ENCODE measurements at places on chromosomes 7 and 10. TPM values are rescaled to one million over a fixed set of nuclear protein-coding genes. Genes with fewer than 3 reads are reported as not detected.

The KLHDC10 gene
- 31.3 TPM for total RNA-seq

DNA sequence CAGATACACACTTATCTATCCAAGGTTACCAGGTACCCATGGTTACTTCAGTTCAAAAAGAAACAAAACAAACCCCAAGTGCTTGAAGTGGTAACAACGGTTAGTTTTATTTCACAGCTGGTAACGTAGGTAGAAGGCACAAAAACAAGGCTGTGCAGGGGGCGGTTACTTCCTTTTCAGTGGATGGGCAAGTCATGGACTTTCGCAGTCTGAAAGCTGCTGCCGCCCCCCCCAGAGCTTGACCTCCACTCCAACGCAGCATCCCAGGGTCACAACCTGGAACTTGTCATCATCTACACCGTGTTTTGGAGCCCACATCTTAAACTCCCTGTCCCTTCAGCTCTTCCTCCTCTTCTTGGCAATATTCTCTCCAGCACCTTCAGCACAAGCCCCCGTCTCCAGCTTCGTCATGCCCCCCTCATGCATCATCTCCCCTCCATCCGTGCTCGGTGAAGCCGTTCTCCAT, 181.2 kb upstream of the ITGB1 start:
- H3K4me3 ChIP-seq, result no peak overlapping the region
- DNase-seq, result no peak
- no peaks in the 10 kb centered on the region for H3K4me1 ChIP-seq
- no peak overlapping the region for H3K27ac ChIP-seq

The ABCB4 gene
- total RNA-seq, result 6.0 TPM

- H3K27me3 ChIP-seq, result no peaks in the 10 kb centered on the region
- no peak overlapping the region for H3K4me3 ChIP-seq
- H3K27ac ChIP-seq, result no peak overlapping the region
- H3K36me3 ChIP-seq, result no peaks in the 10 kb centered on the region
- no peaks in the 10 kb centered on the region for H3K4me1 ChIP-seq
Measured at GRCh38 chr10:17092216-17092944, 37.2 kb downstream of the CUBN start.

DNA sequence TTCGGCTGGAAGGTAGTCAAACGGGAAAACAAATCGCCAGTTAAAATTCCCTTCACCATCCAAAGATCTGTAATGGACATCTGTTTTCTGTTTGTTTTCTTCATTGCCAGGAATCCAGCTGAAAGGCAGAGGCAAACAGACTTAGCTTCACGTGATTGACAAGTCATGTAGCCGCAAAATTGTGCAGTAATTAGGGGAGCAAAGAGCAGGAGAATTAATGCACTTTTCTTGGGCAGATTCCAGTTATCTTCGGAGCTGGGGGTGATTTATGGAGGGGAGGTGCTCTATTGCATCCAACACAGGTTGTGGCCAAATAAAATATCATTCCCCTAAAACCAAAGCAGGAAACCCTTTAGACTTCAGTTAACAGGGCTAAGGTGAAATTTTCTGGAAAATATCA, 162.2 kb downstream of the MYOF start:
- H3K27me3 ChIP-seq, result no peaks in the 10 kb centered on the region
- H3K4me1 ChIP-seq, result no peaks in the 10 kb centered on the region
- H3K4me3 ChIP-seq, result no peak overlapping the region

DNA sequence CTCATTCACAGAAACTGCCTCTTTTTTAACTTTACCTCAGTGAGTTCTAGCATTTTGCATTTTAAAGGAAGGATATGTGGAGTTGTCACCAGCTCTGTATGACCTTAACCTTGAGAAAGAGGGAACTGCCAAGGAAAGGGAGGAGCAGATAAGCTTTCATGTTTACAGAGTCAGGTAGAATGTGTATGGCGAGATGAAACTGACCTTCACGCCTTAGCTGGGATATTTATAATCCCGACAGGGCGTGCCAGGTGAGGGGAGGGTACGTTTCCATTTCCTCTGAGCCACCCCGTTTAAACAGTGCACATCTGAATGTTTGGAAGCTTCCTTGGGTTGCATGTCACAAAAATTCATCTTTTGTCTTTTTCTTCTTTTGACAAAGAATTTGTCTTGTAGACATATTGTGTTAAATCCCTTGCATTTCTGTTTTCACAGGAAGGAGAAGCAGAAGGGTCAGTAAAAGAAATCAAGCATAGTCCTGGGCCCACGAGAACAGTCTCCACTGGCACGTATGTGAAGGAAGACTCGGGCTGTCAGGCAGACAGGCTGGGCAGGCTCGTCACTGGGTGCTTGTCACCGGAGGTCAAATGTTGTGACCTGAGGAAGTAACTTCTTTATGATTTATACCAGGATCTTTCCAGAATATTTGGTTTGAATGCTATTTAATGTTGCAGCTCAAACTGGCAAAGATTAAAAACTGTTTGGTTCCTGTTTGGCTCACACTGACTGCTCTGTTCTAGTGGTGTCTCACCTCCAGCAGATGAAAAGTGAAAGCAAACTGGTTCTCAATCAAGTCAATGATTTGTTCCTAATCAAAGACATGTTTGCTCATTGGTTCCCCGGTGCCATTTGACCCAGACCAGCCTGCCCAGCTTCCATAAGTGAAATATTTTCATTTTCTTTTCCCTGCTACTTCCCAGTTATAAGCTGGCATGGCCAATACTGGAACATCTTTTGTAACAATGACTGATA, 16.2 kb downstream of the OPTN start:
- no peak overlapping the region for H3K4me3 ChIP-seq
- peaks cover 32% of the 10 kb centered on the region for H3K4me1 ChIP-seq
- H3K27me3 ChIP-seq, result peaks cover 3% of the 10 kb centered on the region
- peak overlapping the region; percentile 62 for H3K27ac ChIP-seq
- DNase-seq, result no peak
- H3K36me3 ChIP-seq, result peaks cover 26% of the 10 kb centered on the region

GRCh38 chr7:107609811-107610261, 29.8 kb downstream of the BCAP29 start:
- H3K4me3 ChIP-seq, result no peak overlapping the region
- peaks cover 16% of the 10 kb centered on the region for H3K4me1 ChIP-seq
- no peaks in the 10 kb centered on the region for H3K36me3 ChIP-seq
- no peak for DNase-seq
- H3K27me3 ChIP-seq, result no peaks in the 10 kb centered on the region

DNA sequence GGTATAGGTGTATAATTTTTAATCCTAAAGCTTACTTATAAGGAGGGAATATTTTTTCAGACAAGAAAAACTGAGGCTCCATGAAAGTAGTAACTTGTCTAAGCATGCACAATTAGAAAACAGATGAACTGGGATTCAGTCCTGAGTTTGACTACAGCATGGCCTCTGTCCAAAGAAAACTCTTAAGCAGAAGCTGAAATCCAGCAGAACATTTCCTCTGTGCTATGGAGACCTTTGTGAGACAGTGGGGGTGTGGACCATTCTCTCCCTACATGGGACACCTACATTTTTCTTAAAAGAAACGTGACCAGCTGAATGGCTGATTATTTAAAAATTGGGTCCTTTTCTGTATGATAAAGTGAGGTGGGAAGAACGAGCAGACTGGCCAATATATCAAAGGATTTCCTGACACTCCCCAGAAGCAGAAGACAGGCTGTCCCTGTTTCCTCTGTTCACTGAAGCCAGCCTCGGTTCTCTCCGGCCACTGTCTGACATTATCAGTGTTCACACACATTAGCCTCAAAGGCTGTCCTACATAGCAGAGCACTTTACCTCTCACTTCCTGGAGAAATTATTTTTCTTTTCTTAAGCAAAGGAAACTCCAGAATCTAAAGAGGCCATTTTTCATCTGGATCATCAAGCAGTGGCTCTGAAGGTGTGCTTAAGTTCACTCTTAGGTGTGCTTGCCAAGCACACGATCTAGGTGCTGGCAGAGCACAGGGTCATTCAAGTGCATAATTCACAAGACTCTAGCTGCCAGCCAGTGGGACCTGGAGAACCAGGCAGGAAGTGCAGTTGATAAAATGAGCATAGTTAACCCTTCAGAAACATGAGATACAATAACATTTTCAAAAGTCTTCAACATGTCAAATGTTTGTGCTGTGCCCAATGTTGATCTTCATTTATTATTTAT, 40.4 kb upstream of the KIAA1217 start:
- peaks cover 22% of the 10 kb centered on the region for H3K4me1 ChIP-seq
- H3K27ac ChIP-seq, result no peak overlapping the region
- no peaks in the 10 kb centered on the region for H3K27me3 ChIP-seq
- no peaks in the 10 kb centered on the region for H3K36me3 ChIP-seq
- H3K4me3 ChIP-seq, result no peak overlapping the region
- peak; percentile 19 for DNase-seq

GRCh38 chr10:14456218-14456869, 125.6 kb upstream of the FRMD4A start:
- no peaks in the 10 kb centered on the region for H3K4me1 ChIP-seq
- H3K36me3 ChIP-seq, result no peaks in the 10 kb centered on the region
- H3K4me3 ChIP-seq, result no peak overlapping the region
- no peak for DNase-seq
- H3K27ac ChIP-seq, result no peak overlapping the region

DNA sequence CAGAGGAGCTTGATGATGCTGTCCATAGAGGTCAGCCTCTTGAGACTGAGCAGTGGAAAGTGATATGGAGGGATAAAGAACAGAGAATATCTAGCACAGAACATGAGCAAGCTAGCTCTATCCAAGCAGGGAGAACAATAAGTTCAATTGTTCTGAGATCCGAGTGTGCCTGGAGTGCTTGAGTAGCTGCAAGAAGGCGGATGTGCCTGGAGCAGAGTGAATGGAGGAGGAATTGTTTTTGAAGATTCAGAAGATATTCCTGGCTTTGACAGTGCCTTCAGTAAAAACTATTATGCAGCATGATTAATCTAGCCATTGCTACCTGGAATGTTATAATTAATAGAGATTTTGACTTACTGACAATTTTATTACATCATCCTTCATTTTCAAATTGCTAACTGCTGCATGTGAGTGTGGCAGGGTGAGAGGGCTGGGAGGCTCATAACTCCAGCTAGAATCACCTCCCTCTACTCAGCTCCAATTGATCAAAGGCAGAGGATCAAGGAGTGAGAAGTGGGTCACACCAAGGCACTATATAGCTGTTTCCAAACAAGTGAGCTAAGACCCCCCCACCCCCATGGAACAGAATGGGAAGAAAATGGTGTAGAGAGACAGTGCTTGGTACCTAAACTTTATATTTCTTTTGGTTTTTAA, 302.8 kb downstream of the ADRA2A start:
- H3K4me3 ChIP-seq, result no peak overlapping the region
- H3K27ac ChIP-seq, result no peak overlapping the region
- no peak for DNase-seq
- H3K27me3 ChIP-seq, result no peaks in the 10 kb centered on the region
- no peaks in the 10 kb centered on the region for H3K4me1 ChIP-seq
- H3K36me3 ChIP-seq, result no peaks in the 10 kb centered on the region

The FAM131B gene
- 0.39 TPM for total RNA-seq

DNA sequence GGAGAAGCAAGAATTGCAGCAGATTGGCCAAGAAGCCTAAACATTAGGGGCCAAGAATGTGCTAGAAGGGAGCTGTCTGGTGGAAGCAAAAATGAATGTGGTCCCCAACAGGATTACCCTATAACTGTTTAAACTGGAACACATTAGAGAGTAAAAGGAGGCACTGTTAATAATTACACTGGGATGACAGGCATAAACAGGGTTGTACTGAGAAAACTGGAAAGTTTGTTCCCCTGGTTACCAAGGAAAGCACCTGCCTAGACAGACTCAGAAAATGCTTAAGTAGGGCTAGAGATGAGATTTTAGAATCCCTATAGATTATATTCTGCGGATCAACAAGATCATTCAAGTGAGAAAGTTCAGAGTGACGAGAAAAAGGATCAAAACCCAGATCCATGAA, 100.8 kb downstream of the CTTNBP2 start:
- no peak overlapping the region for H3K27ac ChIP-seq
- DNase-seq, result no peak
- H3K27me3 ChIP-seq, result no peaks in the 10 kb centered on the region
- no peaks in the 10 kb centered on the region for H3K36me3 ChIP-seq
- no peaks in the 10 kb centered on the region for H3K4me1 ChIP-seq

The CCDC3 gene
- 8.5 TPM for total RNA-seq

The ZNF503 gene
- 4.1 TPM for total RNA-seq

The GALNT17 gene
- 60.6 TPM for total RNA-seq

DNA sequence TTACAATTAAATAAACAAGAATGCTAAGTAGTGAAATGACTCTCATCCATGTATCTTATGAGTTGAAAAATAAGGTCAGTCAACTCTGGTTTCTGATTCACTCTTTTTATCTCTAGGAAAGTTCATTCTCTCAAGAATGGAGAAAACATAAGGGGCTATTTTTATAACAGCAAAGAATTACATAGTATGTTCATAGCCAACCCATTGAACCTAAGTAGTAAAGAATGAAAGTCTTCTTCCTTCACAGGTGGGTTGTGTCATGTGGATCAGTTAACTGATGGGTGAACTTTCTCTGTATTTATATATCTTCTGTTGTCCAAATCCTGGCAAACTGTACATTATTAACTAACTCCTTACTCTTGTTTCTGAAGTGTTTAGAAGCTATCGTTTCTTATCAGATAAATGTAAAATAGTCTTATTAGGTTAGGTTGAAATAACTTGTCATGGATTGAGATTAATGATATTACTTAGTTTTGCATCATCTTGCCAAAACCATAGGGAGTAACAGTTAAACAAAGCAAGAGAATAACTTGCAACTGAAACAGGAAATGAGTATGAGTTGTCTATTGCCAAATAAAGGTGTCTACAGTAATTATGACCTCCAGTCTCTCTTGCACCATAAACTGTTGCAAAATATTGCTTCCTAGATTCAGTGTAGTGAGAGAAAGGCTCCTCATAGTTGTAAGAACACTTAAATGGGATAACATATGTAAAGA, 86.8 kb downstream of the ANKRD7 start:
- no peaks in the 10 kb centered on the region for H3K36me3 ChIP-seq
- no peak for DNase-seq
- H3K27ac ChIP-seq, result no peak overlapping the region
- no peak overlapping the region for H3K4me3 ChIP-seq
